SJSA1 (cell line): ENCODE measurements at places on chromosomes 3 and 15. TPM values are rescaled to one million over a fixed set of nuclear protein-coding genes. Genes with fewer than 3 reads are reported as not detected.

DNA sequence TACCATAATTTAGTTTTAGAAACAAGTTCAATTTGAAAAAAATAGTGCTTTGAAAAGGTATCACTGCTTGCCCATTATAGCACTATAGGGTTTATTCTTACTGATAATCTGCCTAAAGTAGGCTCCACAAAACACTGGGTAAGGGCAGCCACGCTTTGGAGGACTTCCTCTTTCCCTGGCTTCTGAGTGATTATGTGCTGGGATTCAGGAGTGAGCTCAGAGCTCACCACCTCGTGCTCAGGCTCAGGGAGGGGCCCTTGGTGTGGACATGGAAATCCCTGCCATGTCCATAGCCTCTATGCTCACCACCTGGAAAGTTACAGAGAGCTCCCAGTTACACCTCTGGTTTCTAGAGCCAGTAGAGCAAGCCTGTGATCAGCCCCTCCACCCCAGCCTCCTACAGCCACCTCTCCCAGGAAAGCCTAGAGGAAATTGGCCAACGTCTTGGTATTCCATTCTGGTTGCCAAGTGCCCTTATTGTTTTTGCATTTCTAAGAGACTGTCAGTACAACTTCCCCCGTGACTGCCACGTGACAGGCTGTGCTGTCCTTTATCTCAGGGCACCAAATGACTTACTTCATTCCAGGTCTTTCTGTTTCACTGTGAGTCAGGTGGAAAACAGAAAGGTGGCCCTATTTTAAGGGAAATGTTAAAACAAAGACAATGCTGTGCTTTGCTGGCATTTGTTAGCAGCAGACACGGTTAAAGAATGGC is 316.0 kb downstream of the RORA start:
- H3K4me1 ChIP-seq = no peaks in the 10 kb centered on the region
- 0 out of 2 replicates have a peak, but pooled peaks cover 2% of the 10 kb centered on the region for H3K27me3 ChIP-seq
- DNase-seq = no peak
- no peak overlapping the region for H3K4me3 ChIP-seq
- no peaks in the 10 kb centered on the region for H3K36me3 ChIP-seq

GRCh38 chr3:39292961-39293360 is 13.1 kb upstream of the CX3CR1 start:
- no peak overlapping the region for H3K27ac ChIP-seq
- H3K4me1 ChIP-seq = peaks cover 10% of the 10 kb centered on the region
- H3K27me3 ChIP-seq = no peaks in the 10 kb centered on the region
- no peaks in the 10 kb centered on the region for H3K36me3 ChIP-seq
- DNase-seq = no peak

- H3K27me3 ChIP-seq = no peaks in the 10 kb centered on the region
- no peak overlapping the region for H3K4me3 ChIP-seq
- H3K36me3 ChIP-seq = no peaks in the 10 kb centered on the region
- no peak for DNase-seq
These were observed 122.2 kb downstream of the SYNPR start for GRCh38 chr3:63400246-63400860.

- H3K4me1 ChIP-seq = no peaks in the 10 kb centered on the region
- no peak overlapping the region for H3K27ac ChIP-seq
- no peak for DNase-seq
- no peaks in the 10 kb centered on the region for H3K36me3 ChIP-seq
- H3K4me3 ChIP-seq = no peak overlapping the region
- H3K27me3 ChIP-seq = no peaks in the 10 kb centered on the region
These were observed 326.3 kb upstream of the PDZRN3 start for GRCh38 chr3:73950865-73951558.

- no peaks in the 10 kb centered on the region for H3K36me3 ChIP-seq
- no peak overlapping the region for H3K27ac ChIP-seq
- 0 out of 2 replicates have a peak, but pooled peaks cover 4% of the 10 kb centered on the region for H3K4me1 ChIP-seq
- no peak for DNase-seq
- H3K4me3 ChIP-seq = no peak overlapping the region
These were observed 1.7 kb upstream of the C3orf33 start for GRCh38 chr3:155807823-155808222.

- H3K27ac ChIP-seq = no peak overlapping the region
- no peak overlapping the region for H3K4me3 ChIP-seq
- no peak for DNase-seq
- H3K36me3 ChIP-seq = no peaks in the 10 kb centered on the region
- H3K27me3 ChIP-seq = no peaks in the 10 kb centered on the region
These were observed 4.8 kb upstream of the DAZL start for GRCh38 chr3:16609927-16610580.

GRCh38 chr3:144032531-144033239 is 61.1 kb downstream of the DIPK2A start:
- no peaks in the 10 kb centered on the region for H3K36me3 ChIP-seq
- no peak overlapping the region for H3K27ac ChIP-seq
- H3K4me3 ChIP-seq = no peak overlapping the region

- H3K36me3 ChIP-seq = no peaks in the 10 kb centered on the region
- H3K27me3 ChIP-seq = no peaks in the 10 kb centered on the region
- peak overlapping the region; percentile 51 for H3K27ac ChIP-seq
These were observed 66.4 kb downstream of the XXYLT1 start for GRCh38 chr3:195204360-195205163.

- no peak overlapping the region for H3K4me3 ChIP-seq
- H3K27ac ChIP-seq = no peak overlapping the region
- H3K4me1 ChIP-seq = no peaks in the 10 kb centered on the region
These were observed 99.9 kb upstream of the GAP43 start for GRCh38 chr3:115523458-115523857.

DNA sequence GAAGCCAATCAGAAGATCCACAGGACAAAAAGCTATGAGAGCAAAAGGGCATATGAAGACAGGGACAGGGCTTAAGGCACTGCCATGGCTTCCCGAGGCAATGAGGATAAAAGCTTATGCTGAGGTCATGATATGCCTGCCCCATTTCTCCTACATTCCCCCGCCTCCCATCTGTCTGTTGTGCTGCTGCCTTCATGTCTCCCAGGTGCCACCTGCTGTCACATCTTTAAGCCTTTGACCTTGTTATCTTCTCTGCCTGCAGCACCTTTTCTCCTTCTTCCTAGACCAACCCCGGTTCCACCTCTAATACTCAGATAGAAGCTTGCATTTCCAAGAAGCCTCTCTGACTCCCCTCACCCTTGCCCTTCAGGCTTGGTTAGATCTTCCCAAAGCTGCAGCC is 213.8 kb downstream of the ARRDC4 start:
- no peaks in the 10 kb centered on the region for H3K36me3 ChIP-seq
- H3K27ac ChIP-seq = no peak overlapping the region
- no peak for DNase-seq
- H3K4me1 ChIP-seq = no peaks in the 10 kb centered on the region
- H3K27me3 ChIP-seq = peaks cover 10% of the 10 kb centered on the region

DNA sequence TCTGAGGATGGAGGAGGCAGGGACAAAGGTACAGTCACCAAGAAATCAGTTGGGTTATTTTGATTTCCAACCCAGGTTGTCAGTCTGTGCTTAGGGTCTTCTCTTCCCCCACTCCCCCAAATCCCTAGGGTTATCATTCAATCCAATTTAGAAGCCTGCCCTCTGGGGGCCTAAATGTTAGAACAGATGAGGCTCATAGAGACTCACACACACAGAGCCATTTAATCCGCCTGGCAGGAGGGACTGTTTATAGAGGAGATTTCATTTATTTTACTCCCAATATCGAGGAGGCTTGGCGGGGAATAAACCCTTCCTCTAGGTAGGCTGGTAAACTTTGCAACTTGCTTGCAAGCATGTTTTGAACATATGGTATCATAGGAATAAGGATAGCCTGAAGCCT is 52.8 kb downstream of the RHCG start:
- H3K4me3 ChIP-seq = no peak overlapping the region
- H3K4me1 ChIP-seq = no peaks in the 10 kb centered on the region
- H3K36me3 ChIP-seq = no peaks in the 10 kb centered on the region

DNA sequence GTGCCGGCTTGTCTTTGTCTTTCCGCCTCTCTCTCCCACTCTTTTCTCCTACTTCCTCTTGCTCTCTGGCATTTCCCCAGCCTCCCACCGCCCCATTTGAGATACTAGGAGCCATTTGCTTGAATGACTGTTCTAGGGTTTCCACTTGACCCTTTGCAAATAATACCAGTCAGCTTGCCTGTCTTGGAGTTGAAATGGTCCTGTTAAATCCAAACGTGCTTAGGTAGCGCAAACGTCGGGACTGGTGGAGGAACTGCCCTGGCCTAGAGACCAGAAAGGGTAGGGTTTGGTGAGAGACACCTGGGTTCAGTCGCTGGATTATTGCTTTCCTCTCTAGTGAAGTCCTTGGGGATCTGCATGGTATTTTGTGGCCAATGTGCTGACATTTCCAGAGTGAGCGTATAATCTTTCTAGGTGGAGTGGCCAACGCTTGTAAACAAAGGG is 10.6 kb downstream of the ZIC1 start:
- no peak for DNase-seq
- H3K4me1 ChIP-seq = no peaks in the 10 kb centered on the region
- peaks cover 6% of the 10 kb centered on the region for H3K36me3 ChIP-seq
- no peaks in the 10 kb centered on the region for H3K27me3 ChIP-seq
- no peak overlapping the region for H3K27ac ChIP-seq

DNA sequence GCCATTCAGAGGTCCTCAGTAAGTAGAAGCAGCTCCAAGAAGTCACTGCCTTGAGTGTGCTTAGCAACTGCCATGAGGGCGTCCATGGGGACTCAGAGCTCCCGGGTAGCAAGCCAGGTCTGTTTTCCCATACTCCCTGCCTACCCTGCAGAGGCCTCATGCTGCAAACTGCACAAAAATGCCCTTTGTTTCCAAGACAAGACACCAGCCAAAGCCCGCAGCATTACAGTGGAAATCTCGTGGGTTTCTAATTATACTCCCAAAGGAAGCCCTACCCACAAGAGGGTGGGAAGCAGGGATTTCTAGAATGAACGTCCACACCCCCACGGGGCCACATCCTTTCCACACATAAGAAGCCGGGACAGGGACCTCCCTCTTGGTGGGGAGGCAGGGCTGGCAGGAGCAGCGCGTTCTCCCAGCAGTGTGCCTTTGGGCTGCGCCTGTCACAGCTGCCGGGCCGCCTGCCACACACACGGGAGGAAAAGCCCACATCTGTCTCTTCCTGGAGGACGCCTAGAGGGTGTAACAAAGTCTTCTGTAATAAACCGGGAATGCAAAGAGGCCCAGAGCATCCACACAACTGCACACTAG is 31.1 kb downstream of the FAM174B start:
- no peaks in the 10 kb centered on the region for H3K36me3 ChIP-seq
- H3K27me3 ChIP-seq = no peaks in the 10 kb centered on the region
- no peaks in the 10 kb centered on the region for H3K4me1 ChIP-seq
- no peak overlapping the region for H3K27ac ChIP-seq

- no peaks in the 10 kb centered on the region for H3K36me3 ChIP-seq
- no peak overlapping the region for H3K4me3 ChIP-seq
- H3K27me3 ChIP-seq = no peaks in the 10 kb centered on the region
- no peak overlapping the region for H3K27ac ChIP-seq
- peaks cover 17% of the 10 kb centered on the region for H3K4me1 ChIP-seq
- DNase-seq = no peak
These were observed 103.1 kb downstream of the TMEM266 start for GRCh38 chr15:76162784-76163456.

DNA sequence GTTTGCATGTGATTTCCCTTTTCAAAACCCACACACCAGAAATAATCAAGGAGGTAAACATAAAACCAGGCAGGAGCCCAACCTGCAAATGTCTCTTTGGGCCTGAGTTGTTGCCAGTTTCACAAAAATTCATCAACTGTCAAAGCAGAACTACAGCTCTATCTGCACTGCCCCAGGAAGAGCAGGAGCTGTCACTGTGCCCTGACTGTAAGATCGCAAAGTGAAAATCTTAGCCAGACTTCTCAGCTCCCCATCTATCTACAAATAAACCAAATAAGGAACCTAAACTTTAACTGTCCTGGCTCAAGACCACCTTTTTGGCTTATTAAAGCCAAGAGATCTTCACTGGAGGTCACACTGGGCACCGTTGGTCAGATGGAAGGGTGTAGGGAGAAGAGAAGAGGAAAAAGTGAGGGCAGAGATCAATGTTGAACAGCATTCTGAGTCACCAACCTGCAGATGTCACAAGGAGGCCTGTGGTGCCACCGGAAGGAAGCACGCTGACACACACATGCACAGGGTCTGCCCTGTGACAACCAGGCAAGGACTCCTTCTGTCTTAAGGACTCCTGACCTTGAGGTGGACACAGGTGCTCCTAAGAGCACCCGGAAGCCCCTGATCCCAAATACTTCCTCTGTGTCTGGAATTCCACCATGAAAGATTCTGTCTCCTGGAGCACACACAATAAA is 58.7 kb downstream of the RPN1 start:
- no peaks in the 10 kb centered on the region for H3K27me3 ChIP-seq
- H3K36me3 ChIP-seq = no peaks in the 10 kb centered on the region
- no peak overlapping the region for H3K4me3 ChIP-seq
- no peak for DNase-seq
- no peaks in the 10 kb centered on the region for H3K4me1 ChIP-seq

- no peak for DNase-seq
- H3K4me3 ChIP-seq = no peak overlapping the region
- no peaks in the 10 kb centered on the region for H3K27me3 ChIP-seq
- H3K27ac ChIP-seq = no peak overlapping the region
- H3K36me3 ChIP-seq = no peaks in the 10 kb centered on the region
- H3K4me1 ChIP-seq = no peaks in the 10 kb centered on the region
These were observed 383.7 kb upstream of the PPP2R3A start for GRCh38 chr3:135581806-135582205.

GRCh38 chr15:88571153-88571851 is 24.8 kb upstream of the DET1 start:
- H3K27ac ChIP-seq = no peak overlapping the region
- H3K27me3 ChIP-seq = 0 out of 2 replicates have a peak, but pooled peaks cover 5% of the 10 kb centered on the region
- H3K36me3 ChIP-seq = no peaks in the 10 kb centered on the region
- no peaks in the 10 kb centered on the region for H3K4me1 ChIP-seq

GRCh38 chr3:69020857-69021256 is 7.4 kb upstream of the EOGT start:
- no peak overlapping the region for H3K4me3 ChIP-seq
- DNase-seq = no peak
- peaks cover 32% of the 10 kb centered on the region for H3K36me3 ChIP-seq

DNA sequence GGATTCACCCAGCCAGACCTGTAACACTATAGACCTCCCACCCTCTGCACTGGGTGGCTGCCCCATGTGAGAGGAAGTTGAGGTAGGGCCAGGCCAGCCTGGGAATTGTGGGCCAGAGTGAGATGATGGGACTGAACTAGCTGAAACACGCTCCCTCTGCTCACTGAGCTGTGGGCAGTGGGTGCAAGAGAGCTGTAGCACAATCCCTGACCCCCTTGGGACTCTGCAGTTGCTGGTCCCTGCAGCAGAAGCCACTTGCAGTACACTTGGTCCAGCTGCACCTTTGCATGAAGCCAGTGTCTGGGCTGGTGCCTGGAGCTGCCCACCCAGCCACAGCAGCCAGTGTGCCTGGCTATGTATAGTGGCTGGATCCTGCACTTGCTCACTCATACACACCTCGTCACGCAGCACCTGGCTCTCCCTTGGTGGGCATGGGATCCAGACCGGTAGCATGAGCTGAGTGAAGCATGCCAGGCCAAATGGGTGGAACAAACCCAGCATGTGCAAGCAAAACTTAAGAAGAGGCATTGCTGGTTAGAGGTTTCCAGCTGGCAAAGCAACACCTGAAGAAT is 805.7 kb upstream of the GBE1 start:
- H3K27me3 ChIP-seq = no peaks in the 10 kb centered on the region
- no peak for DNase-seq
- H3K4me3 ChIP-seq = no peak overlapping the region
- H3K36me3 ChIP-seq = no peaks in the 10 kb centered on the region
- no peak overlapping the region for H3K27ac ChIP-seq

GRCh38 chr3:74562558-74563269 is 51.7 kb downstream of the CNTN3 start:
- H3K27ac ChIP-seq = no peak overlapping the region
- DNase-seq = no peak
- H3K4me1 ChIP-seq = no peaks in the 10 kb centered on the region
- H3K4me3 ChIP-seq = no peak overlapping the region
- no peaks in the 10 kb centered on the region for H3K36me3 ChIP-seq

CLRN1 gene
- total RNA-seq = not detected in 2 replicates

GPR149 gene
- total RNA-seq = not detected in 2 replicates

KLHL40 gene
- not detected in 2 replicates for total RNA-seq

ACAD11 gene
- total RNA-seq = 6.4 and 15.3 TPM in 2 replicates

SLC15A2 gene
- total RNA-seq = not detected in 2 replicates

TAGLN3 gene
- not detected in 2 replicates for total RNA-seq

ARPP19 gene
- total RNA-seq = 159 and 164 TPM in 2 replicates

EPB42 gene
- total RNA-seq = not detected in 2 replicates
